ENCODE measurements at places on chromosomes 13 and 19. TPM values are rescaled to one million over a fixed set of nuclear protein-coding genes. Genes with fewer than 3 reads are reported as not detected.

GRCh38 chr19:2726160-2726855, 5.1 kb upstream of the DIRAS1 start:
- H3K4me3 ChIP-seq = no peak overlapping the region
- no peaks in the 10 kb centered on the region for H3K36me3 ChIP-seq
- peak; percentile 26 for DNase-seq
- peaks cover 15% of the 10 kb centered on the region for H3K4me1 ChIP-seq

DNA sequence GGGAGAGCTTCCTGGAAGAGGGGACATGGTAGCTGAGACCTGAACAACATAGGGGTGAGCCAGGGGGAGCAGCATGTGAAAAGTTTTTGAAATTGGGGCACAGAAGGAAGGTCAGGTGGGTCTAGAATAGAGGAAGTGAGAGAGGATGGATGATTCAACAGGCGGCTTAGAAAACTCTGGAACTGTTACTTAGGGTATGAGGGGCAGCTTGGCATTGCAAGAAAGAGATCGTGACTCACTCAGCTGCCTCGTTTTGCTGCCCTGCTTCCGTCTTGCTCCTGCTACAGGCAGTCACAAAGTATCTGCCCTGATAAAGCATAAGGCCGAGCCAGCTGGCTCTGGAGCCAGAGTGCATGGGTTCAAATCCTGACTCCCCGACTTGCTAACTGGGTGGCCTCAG, 1.3 kb upstream of the CEACAM20 start:
- H3K27me3 ChIP-seq = peaks cover 73% of the 10 kb centered on the region
- no peak overlapping the region for H3K27ac ChIP-seq
- no peak overlapping the region for H3K4me3 ChIP-seq
- DNase-seq = no peak
- no peaks in the 10 kb centered on the region for H3K36me3 ChIP-seq

DNA sequence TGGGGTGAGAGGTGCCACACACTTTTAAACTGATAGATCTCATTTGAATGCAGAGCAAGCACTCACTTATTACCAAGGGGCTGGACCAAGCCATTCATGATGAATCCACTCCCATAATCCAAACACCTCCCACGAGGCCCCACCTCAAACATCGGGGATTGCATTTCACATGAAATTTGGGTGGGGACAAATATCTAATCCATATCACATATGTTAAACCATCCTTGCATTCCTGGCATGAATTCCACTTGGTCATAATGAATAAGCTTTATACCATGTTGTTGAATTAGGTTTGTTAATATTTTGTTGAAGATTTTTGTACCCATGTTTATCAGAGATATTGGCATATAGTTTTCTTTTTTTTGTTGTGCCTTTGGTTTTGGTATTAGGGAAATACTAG, 1198.7 kb upstream of the ATXN8OS start:
- H3K4me1 ChIP-seq = no peaks in the 10 kb centered on the region
- H3K36me3 ChIP-seq = no peaks in the 10 kb centered on the region
- no peaks in the 10 kb centered on the region for H3K27me3 ChIP-seq
- no peak for DNase-seq
- no peak overlapping the region for H3K4me3 ChIP-seq

DNA sequence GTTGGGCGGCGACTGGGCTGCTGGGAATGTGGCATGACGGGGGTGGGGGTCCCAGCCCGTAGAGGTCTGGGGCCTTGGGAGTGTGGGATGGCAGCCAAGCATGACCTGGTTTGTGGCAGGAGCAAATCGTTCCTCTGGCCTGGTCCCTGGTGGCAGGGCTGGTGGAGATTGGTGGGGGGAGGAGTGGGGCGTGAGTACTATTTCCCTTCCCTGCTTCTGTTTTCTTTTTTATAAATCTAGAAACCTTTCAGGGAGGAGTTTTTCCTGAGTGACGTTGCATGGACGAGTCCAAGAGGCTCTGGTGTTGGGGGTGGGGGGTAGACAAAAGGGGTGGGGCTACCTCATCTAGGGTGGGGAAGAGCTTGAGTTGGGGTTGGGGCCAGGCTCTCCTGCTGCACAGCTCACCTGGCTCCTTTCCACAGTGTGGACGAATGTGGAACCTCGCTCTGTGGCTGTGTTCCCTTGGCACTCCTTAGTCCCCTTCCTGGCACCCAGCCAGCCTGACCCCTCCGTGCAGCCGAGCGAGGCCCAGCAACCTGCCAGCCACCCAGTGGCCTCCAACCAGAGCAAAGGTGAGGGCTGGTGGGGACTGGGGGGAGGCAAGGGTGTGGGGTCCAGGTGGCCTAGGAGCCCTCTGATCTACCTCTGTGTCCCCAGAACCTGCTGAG, 15.4 kb upstream of the PRR19 start:
- H3K4me3 ChIP-seq = peak overlapping the region; percentile 95
- peaks cover 29% of the 10 kb centered on the region for H3K4me1 ChIP-seq
- peaks cover 24% of the 10 kb centered on the region for H3K36me3 ChIP-seq
- H3K27me3 ChIP-seq = no peaks in the 10 kb centered on the region
- DNase-seq = peak; percentile 54
- peak overlapping the region; percentile 95 for H3K27ac ChIP-seq

The LILRB2 gene
- not detected for polyA plus RNA-seq

The LRRC4B gene
- polyA plus RNA-seq = 6.9 TPM

The DOCK6 gene
- polyA plus RNA-seq = 14.0 TPM
